Putamen (tissue), 1 donor: ENCODE measurements at places on chromosomes 5 and 9.
A peak's percentile ranks its signal among the peaks of the same experiment; 100 is the strongest.

GRCh38 chr9:121026260-121026691, 23.8 kb downstream of the C5 start:
- no peak for DNase-seq

- no peak for DNase-seq
These were observed 22.4 kb downstream of the MVB12B start for GRCh38 chr9:126348911-126349550.

GRCh38 chr5:164191240-164191639, 685.8 kb downstream of the MAT2B start:
- DNase-seq: no peak

- DNase-seq: peak; percentile 37
These were observed 129.6 kb downstream of the KCNIP1 start for GRCh38 chr5:170633235-170634081.

DNA sequence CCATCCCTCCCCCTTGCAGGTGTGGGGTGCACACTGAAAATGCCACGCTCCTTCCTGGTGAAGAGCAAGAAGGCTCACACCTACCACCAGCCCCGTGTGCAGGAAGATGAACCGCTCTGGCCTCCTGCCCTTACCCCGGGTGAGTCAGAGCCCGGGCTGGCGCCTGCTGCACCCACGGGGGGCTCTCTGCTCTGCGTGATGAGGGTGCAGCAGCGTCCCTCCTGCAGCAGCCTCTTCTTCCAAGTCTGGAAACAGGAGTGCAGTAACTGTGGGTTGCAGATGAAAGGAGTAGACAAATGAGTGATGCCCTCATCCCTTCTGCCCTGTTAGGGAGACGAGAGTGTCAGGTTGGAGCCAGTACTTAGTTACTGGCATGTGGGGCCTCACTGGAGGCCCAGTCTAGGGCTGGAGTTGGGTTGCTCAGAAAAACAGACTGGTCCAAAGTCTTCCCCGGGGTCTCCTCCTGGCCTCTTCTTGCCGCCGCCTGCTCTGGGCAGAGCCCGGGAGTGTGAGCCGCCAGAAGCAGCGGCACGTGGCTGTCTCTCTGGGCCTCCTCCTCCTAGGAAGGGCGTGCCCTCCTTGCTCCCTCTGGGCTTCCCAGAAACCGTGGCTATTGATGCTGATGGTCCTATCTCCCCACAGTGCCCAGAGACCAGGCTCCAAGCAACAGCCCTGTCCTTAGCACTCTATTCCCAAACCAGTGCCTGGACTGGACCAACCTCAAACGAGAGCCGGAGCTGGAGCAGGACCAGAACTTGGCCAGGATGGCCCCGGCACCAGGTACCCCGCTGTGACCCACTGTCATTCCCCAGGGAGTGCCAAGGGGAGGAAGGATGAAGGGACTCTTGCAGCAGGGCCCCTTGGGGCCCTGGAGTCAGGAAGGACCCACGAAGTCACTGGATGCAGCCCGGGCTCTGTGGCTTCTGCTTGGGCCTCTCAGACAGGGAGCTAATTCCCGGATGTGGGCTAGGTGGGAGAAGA, 8.4 kb downstream of the GFI1B start:
- no peak for DNase-seq

GRCh38 chr9:128550770-128551656, 1.4 kb upstream of the SPTAN1 start:
- DNase-seq: peak; percentile 50

DNA sequence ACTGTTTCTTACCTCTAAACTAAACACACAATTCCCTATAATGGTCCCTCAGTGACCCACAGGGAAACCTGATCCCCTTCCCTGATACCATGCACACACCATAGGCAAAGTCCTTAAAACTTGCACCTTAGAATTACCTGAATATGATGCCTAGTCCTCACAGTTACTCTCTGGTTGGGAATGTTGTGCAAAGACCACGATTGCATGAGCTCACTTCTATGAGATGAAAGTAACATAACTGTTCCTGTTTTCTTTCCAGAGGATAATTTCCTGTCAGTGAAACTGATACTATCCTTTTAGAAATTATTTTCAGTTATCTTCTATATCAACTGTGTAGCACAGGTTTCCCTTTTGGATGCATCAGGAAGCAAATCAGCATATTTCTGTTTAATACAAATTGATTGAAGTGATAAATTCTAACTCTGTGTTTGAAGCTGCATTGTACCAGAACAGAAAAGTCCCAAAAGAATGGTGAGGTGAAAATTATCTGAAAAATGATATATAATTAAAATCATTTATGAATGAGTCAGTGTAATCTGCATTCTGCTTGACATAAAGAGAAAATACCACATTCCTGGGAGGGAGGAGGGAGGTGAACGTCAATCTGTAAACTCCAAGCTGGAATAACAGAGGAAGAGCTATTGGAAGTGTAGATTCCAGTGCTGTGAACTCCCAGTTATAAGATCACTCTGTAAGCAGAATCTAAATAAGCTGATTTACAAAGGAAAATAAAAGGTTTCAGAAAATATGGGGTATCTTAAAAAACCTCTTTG, 51.2 kb upstream of the TNFAIP8 start:
- no peak for DNase-seq

DNA sequence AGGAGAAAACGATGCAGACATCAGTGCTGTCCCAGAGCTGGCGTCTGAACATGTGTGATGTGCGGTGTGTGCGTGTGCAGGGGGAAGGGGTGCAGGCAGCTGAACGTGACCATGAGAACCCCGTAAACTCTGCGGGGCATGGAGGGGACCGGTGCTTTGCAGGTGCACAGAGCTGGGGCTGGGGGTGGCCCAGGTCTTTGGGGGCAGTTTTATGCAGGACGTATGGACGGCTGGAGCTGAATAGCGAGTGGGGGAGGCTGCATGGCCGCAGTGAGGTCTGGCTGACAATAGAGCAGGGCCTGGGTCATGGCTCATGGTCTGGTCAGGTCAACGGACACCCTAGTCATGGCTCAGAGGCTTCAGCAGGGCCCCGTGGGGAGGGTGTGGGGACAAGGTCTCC, 3.3 kb upstream of the EXOC3 start:
- no peak for DNase-seq

DNA sequence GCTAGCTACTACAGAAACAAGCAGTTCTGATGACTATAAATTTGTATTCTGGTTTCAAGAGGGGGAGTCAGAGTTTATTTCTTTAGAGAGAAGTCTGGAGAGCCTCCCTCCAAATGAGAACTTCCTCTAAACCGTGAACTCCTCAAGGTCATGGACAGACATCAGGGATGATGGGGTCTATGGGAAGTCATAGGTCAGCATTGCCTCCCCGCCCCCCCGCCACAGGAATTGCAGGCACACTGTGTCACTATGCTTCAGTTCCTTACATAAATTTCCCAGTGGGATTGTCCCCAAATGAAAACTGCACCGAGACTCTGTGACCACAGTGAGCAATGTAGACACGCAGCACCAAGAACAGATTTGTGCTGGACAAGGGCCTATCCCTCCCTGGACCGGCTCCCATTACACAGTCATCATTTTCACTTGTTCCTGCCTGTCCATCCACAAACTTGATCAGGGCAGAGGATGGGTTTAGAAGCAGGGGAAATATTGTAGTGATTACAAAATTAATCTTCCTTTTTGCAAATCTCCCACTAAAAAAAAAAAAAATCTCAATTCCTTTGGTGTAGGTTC, 300.3 kb downstream of the EFNA5 start:
- no peak for DNase-seq

- DNase-seq: no peak
These were observed 22.9 kb downstream of the PSMB7 start for GRCh38 chr9:124392254-124392870.

GRCh38 chr5:97162045-97162444, 19.6 kb upstream of the LIX1 start:
- DNase-seq: peak; percentile 77

DNA sequence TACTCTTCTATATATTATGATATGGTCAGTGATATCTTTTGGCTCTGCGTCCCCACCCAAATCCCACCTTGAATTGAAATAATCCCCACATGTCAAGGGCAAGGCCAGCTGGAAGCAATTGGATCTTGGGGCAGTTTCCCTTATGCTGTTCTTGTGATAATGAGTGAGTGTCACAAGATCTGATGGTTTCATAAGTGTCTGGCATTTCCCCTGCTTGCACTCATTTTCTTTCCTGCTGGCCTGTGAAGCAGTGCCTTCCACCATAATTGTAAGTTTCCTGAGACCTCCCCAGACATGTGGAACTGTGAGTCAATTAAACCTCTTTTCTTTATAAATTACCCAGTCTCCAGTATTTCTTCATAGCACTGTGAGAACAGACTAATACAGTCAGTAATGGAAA, 45.0 kb upstream of the TNC start:
- DNase-seq: no peak

DNA sequence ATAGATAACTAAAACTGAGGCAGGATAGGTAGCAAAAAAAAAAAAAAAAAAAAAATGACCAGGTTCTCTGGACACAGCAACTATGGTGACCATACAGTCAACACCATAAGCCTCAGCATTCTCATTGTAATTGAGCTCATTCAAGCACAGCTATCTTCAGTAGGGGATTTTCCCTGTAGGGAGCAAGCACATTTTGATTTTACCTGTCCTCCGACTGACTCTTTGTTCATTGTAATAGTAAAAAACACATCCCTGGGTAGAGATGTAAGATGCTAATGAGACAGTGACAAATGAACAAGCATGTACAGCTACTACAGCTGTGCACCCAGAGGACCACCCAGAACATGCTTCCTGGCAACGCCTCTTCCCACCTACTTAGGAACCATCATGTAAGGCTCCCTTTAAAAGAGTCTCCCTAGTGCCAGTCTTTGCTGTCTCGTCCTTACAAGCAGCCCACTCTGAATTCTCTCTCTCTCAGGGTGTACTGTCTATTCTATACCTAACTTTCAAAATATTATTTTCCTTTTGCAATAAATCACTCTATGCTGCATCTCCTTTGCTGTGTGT, 65.0 kb upstream of the FBXW11 start:
- DNase-seq: no peak

DNA sequence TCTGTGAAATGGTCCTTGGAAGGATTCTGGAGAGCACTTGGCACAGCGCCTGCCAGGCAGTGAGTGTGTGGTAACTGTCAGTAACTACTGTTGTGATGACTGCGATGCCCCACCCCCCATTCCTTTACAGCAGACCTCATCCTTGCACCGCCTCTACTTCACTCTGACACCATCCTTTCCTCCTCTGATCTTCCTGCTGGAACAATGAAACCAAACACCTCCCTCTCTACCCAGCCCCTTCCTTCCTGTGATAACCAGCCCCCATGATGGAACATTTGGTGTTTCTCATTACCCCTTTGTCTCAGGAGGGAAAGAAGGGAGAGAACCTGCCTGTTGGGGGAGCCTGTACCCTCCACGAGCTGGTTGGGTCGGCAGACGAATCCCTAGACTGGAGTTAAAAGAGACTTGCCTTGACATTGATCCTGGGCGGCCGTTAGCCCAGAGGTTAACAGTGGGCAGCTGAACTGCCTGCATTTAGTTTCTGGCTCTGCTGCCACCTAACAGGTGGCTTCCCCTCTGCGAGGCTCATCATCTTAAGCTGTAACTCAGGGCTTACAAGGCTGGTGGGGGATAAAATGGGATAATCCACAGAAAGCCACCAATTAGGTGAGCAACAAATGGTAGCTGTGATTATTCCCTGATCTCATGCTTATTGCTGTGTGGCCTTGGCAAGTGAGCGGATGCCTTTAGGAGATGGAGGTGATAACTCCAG, 34.2 kb upstream of the GRPEL2 start:
- DNase-seq: no peak

DNA sequence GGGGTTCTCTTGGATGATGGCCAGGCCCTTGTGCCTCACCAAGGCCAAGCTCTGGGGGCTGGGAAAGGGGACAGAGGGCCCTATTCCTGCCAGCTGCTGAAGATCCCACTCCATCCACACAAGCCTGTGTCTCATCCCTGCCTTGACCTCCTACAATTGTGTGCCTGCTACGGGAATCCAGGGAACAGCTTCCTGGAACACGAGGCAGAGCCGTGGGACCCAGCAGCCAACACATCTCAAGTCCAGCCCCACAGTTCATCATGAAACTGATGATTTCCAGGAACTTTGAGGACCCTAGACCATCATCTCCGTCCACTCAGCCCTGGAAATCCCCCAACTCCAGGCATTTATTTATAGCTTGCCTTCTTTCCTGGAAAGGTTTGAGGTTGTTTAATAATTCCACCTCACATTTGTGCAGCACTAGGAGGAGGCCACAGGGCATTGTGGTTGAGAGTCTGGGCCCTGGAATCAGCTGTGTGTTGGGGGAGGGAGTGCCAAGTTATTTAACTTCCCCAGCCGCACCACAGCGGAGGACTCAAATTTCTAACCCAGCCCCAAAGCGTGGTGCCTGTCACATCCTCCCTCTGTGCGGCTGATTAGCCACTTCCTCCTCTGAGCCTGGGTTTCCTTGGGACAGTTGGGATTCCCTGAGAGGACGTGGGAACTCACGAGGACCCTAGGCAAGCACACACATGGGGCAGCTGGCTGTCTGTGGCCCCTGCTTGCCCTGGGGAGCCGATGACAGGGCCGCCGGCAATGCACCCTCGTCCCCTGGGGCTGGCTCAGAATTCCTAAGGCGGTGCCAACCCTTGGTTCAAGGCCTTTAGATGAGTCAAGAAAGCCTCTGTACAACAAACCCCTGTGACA, 58.2 kb upstream of the GGTA1 start:
- no peak for DNase-seq

DNA sequence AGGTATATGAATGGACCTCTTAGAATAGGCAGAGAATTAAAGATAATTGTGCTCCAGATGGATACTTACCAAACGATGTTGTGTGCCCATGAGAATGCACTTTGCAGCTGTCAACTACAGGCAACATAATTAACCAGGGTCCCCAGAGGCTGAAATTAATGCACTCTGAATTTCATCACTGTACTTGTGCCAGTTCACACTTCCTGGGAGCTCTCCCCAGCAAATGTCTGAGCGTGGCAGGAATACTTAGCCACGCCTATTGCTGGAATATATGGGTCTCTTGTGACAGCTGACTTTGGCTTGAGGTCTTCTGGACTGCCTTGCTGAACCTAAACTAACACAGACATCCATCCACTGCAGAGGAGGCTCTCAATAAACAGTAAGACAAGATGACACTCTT, 11.9 kb upstream of the C1QTNF2 start:
- DNase-seq: no peak

DNA sequence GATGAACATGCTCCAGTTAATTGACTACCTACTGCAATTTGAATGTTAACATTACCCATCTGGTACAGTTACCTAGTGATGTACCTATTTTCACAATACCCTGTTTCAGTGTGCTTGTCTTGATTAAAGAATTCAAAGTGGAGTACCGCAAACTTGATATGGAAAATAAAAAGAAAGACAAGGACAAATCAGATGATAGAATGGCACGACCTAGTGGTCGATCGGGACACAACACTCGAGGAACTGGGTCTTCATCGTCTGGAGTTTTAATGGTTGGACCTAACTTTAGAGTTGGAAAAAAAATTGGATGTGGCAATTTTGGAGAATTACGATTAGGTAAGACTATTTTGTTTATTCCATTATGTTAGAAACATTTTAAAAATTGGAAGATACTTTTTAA, 33.5 kb downstream of the CSNK1G3 start:
- DNase-seq: no peak

- DNase-seq: no peak
These were observed 195.2 kb downstream of the CTNND2 start for GRCh38 chr5:11709021-11709420.

DNA sequence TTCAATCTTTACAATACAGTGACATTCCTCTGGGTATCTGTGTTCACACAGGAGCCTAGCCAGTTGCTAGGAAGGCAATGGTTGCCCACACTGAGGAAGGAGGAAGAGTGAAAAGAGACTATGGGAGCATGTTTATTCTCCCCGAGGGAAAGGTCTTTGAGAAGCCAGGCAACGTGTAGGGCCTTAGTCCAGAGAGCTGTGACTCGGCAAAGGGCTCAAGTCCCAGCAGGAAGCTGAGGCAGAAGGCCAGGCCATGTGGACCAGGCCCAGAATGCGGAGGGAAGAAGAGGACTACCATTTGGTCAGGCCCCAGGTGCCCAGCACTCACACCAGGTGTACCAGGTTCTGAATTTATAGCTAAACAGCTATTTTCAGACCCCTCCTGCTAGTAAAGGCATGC, 136.6 kb upstream of the DMAC1 start:
- no peak for DNase-seq
